ENCODE measurements at places on chromosomes 6 and 20.

DNA sequence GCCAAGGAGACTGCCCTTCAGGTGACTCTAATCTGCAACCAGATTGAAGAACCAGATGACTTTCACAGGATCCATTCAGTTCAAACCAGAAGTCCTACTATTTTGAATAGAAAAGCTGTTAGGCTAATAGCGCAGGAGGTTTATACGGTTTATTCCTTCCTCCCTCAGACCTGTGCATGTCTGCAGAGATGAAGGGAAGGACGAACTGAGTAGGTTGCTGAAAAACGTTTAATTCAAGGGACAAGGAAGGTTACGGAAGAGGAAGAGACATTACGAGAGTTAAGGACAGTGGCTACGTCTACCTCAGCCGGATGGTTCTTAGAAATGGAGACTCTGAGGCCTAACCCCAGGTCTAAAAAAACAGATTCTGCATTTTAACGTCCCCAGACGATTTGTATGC lies 978 bp downstream of the AURKA start:
- peak; percentile 11 for DNase-seq

GRCh38 chr6:152151920-152152319 lies 344.4 kb downstream of the ESR1 start:
- peak; percentile 41 for DNase-seq

DNA sequence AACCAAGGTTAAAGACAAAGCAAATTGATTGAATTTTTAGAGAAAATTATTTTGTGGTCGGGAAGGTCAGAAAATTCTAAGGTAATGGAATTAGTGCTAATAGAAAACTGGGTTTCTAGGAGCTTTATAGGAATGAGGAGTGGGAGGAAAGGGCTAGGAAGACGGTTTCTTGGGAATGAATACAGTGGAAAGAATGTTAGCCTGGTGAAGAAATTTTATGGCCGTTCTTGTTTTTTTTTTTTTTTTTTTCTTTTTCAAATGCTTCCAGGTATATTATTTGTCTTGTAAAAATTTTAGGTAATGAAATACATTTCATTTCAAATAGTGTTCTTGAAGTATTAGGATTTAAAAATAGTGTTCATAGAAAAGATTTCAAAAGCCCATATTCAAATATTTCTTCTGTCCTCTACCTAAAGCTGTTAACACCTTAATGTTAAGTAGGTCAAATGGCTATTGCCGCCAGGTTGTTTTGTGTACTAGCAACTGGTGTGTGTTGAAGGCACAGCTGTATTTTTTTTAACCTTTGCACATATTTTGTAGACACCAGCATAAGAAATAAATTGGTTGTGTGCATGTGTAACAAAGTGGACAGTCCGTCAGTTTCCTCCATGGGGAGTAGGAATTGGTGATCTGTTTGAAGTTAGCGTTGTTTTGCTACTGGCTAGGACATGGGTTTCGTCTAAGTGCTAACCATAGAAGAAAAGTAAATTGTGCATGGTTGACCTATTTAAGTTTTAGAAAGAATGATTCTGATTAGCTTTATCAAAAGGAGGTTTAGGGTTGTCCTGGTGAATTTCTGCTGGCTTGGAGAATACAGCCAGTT lies 32.3 kb downstream of the AFDN start:
- no peak for DNase-seq

DNA sequence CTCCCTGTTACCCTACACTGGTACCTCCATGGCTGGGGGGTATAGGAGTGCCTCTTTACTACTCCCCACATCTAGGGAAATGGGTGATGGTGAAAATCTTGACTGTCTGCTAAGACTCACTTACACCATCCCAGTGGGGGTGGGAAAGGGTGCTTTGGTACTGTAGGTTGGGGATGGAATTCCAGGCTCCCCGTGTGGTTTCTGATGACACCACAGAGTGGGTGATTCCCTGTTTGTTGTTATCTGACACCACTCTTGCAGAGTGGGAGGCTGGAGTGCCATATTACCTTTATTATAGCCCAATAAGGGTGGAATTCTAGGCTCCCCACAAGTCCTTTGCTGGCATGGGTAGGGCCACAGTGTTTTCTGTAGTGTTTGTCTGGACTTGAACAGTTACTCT lies 264.6 kb upstream of the MAN1A1 start:
- peak; percentile 16 for DNase-seq

DNA sequence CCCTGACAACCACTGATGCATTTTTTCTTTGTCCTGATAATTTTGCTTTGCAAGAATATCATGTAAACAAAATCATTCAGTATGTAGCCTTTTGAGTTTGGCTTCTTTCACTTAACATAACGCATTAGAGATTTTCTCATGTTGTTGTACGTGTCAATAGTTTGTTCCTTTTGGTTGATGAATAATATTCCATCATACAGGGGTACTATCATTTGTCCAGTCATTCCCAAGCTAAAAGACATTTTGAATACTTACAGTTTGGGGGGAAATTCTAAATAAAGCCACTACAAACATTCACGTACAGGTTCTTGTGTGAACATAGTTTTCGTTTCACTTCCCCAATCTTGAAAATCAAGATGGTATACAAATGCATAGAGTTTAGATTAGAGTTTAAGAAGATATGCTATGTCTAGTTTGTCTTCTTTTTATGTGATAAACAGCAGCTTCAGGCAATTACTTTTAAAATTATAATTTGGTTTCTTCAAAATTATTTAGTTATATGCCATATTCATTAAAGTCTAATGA lies 5.2 kb downstream of the HAO1 start:
- no peak for DNase-seq

GRCh38 chr6:47306887-47307286 lies 2.8 kb downstream of the TNFRSF21 start:
- peak; percentile 5 for DNase-seq

DNA sequence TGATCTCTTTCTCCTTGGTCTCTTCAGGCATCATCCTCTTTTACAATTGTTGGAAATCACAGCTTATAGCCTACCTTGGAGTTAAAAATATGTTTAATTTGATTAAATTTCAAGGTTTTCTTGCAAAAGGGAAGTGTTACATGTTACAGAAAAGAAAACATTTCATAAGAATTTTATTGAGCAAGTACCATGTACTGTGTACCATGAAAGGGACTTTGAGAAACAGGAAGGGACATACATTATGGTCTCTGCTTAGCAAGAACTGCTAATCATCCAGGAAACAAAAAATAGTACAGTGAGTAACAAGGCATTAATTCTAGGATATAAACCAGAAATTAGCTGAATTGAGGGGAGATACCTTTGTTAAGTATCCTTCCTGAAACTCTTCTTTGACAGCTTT lies 145.3 kb upstream of the SPACA1 start:
- DNase-seq: no peak

DNA sequence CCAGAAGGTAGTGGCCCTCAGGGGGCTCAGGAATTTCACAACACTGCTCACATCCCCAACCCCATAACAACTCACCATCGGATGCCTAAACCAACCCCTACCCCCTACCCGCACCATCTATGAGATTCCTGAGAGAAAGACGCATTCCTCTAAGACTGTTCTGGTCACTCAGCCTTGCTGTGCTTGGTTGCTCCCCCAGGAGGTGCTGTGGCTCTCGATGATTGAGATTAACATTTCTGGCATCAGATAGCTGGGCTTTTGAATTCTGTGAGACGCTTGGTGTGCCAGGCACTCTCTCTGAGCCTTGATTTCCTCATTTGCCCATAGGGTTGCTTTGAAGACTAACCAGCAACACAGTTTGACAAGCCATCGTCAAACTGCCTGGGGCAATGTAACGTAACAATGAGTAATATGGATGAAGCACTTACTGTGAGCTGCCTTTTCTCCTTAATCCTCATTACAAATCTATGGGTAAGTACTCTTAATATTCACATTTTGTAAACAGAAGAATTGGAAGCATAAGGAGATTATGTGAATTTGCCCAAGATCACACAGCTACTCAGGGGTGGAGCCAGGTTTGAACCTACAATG lies 978 bp downstream of the WFDC6 start:
- peak; percentile 9 for DNase-seq

DNA sequence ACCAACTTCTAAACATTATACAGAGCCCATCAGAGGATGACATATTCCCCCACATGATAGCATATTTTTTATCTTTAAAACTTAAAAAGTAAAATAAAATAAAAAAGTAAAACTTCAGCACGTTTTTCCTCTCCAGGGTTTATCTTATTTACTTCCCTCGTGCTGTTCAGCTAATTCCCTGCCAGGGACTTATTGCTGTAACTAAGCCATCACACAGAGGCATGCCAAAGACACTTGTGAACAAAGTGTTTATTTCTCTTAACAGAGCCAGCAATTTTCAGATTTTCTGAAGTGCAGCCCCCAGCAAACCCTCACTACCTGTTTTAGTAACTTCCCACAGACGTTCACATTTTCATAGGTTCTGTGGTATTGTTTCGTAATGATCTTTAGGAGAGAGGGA lies 293.8 kb downstream of the ZNF217 start:
- no peak for DNase-seq

DNA sequence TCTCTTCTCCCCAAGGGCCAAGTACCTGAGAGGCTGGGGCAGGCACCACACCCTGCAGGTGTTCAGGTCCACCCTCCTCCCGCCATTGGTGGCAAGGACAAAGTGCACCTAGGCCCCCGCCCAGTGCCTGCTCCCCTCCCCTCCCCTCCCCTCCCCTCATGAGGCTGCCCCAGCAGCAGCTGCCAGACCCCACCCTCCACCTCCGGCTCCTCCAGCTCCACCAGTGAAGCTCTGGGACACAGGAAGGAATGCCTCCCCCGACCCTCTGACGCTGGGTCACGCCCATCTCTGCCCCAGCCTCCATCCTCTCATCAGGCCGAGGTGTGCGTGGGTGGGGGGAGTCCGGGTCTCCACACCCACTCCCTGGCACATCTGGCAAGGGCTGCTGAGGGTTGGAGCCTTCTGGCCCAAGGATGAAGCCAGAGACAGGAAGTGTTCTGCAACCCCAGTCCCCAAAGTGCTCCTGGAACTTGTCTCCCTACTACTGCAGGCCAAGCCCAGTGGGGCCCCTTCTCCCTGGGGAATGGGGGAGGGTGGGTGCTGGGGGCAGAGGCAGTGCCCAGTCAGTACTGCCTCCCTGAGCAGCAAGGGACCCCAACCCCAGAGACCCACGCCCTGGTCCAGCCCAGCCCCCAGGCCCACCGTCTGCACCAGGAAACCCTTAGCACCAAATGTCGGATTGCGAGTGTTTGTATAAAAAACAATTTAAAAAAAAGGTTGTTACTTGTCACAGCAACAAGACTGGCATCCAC lies 1.6 kb upstream of the UCKL1 start:
- DNase-seq: no peak

DNA sequence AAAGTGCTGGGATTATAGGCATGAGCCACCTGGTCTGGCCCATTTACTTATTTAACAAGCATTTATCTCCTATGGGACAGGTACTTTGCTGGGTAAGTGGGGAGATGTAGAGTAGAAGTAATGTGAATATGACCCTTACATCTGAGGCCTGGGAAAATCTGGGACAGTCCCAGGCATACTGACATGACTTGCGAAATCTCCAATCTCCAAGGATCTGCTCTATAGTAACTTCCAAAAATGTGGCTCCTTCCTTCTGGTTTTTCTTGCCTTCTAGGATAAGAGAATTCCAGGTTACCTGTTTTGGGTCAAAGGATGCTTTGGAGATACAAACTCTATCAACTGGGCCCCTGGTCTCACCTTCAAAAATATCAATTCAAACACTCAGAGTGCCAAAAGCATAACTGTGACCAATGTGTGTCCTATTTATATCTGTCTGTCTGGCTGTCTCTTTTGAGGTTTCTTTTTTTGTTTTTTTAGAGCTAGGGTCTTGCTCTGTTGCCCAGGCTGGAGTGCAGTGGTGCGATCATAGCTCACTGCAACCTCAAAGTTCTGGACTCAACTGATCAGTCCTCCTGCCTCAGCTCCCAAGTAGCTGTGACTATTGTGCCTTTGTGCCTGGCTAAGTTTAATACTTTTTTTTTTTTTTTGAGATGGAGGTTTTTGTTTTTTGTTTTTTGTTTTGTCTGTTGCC lies 11.7 kb upstream of the JARID2 start:
- DNase-seq: no peak

- no peak for DNase-seq
Measured at GRCh38 chr20:4891997-4892396, 109.3 kb downstream of the SLC23A2 start.

DNA sequence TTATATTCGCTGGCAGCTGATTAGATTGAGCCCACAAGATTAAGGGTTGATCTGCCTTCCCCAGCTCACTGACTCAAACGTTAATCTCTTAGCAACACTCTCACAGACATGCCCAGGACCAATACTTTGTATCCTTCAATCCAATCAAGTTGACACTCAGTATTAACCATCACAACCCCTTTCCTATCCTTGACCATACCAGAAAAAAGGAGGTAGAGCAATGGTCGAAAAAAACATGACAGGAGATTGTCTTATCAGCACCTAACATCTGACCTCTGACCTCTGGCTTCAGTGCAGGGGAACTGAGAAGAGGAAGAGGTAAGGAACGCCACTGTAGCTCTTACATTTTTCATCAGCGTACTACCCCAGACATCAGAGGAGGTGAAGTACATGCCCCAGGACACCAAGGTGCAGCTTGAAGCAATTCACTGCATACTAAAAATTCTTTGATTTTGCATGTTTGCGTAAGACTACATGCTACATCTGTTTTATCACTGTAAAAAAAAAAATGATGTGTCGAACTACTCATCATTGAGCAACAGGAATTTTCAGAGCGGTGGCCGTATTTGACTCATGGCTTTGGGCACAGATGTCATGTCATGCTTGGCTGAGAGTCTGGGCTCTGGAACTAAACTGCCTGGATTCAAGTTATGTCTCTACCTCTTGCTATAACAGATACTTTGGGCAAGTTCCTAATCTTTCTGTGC lies 188.0 kb upstream of the TAB2 start:
- DNase-seq: peak; percentile 82

GRCh38 chr20:3262566-3262965 lies 23.6 kb upstream of the SLC4A11 start:
- peak; percentile 79 for DNase-seq

DNA sequence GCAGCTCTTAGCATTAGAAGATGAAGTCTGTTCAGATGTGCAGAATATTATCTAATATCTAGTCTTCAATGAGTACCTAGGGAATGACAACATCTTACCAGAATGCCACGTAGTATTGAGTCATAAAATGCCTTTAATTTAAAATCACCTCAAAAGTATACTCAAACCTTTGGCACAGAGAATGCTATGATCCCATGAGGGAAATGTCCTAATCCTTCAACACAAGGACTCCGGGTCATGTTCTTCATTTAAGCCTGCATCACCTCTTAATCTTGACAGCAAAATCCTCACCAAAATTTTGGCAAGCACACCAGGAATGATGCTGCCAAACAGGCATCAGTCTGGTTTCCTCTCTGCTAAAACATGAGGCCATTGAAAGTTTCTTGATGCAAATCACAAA lies 23.6 kb upstream of the MARCKS start:
- peak; percentile 54 for DNase-seq

DNA sequence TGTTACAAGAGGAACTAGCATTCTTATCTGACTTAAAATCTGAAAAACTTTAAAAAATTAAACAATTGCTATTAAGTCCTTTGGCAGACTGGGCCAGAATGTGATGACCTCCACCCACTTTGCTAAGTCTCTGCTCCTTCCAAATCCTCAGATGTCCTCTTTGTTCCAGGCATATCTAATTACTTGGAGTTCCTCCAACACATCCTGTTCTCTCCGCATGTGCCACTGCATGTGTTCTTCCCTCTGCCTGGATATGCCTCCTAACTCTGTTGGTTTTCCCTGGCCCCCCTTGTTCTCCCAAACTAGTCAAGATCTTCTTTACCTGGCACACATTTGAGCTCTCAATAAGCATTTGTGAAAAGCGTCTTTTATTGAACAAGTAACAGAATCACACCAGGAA lies 23.1 kb downstream of the ELOVL2 start:
- DNase-seq: no peak

All from EH (cell line).